ENCODE measurements at places on chromosomes 1 and 21.

DNA sequence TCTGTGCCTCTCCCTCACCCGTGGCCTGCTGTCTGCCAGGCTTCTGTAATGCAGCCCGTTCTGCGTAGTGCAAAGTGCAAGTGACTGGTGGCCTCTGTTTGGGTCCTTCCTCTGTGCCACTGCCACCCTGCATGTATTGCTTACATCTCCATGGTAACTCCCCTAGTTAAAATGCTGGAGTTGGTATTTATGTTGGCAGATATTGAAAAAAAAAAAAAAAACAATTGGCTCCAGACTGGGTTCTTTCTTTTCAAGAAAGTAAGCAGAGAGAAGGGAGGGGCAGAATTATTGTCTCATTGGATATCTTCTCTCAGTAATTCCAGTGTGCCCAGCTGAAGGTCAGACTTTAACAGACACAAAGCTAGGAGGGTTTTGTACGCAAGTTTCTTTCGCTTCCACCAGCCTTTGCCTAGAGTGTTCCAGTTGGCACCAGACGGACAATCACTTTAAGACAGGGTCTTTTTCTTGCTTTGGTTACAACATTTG lies 242.3 kb downstream of the PBX1 start:
- DNase-seq = no peak

- no peak for DNase-seq
Measured at GRCh38 chr1:66767626-66768025, 15.4 kb downstream of the DYNLT5 start.

DNA sequence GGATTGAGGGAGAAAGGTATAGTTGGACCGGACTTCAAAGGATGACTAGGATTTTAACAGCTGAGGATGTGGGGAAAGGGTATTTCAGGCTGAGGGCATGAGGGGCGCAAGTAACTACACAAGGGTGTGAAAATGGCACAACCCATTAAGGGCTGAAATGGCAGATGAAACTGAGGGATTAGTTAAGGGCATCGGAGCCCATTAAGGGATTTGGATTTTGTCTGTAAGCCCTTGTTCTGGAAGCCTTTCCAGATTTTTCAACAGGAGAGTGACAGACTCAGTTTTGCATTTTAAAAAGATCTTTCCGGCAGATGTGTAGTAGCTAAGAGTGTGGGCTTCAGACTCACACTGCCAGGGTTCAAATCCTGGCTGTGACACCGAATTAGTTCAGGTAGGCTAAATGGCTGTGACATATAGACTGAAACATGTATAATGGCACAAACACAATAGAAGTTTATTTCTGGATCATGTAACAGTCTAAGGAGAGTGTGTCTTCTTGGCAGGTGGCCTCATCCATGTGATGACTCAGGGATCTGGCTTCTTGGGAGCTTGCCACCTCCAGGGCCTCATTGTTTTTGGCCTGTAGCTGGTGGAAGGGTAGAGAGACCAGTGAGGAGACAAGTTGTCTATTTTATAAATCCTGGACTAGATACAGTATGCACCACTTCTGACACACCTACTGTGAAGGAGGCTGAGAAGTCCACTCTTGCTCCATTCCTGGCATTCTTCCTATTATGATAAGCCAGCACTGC lies 49.6 kb downstream of the UBE2T start:
- no peak for DNase-seq

GRCh38 chr1:245148069-245148468 lies 6.7 kb upstream of the KIF26B start:
- DNase-seq = no peak

DNA sequence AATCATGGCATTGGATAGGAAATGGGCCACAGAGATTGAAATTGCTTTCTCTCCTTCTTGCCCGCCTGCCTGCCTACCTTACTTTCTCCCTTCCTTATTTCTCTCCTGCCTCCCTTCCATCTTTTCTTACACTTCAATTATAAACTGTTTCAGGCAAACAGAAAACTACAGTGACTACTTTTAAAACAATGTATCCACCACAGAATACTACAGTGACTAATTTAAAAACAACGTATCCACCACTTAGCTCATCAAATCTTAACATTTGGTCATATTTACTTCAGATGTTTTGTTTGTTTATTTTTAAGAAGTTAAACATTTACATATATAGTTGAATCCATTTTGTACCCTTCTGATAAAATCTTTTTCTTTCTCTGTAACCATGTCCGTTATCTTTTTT lies 54.4 kb downstream of the SNRPE start:
- DNase-seq = no peak

GRCh38 chr1:205285381-205286101 lies 36.0 kb downstream of the NUAK2 start:
- no peak for DNase-seq

- no peak for DNase-seq
Measured at GRCh38 chr1:78570539-78570938, 49.7 kb upstream of the IFI44L start.

- DNase-seq = no peak
Measured at GRCh38 chr1:78649628-78650027, at the start of gene IFI44. Gene IFI44 (plus strand): TSS chr1:78649831. CDS start chr1:78650196, 365 bp downstream.

DNA sequence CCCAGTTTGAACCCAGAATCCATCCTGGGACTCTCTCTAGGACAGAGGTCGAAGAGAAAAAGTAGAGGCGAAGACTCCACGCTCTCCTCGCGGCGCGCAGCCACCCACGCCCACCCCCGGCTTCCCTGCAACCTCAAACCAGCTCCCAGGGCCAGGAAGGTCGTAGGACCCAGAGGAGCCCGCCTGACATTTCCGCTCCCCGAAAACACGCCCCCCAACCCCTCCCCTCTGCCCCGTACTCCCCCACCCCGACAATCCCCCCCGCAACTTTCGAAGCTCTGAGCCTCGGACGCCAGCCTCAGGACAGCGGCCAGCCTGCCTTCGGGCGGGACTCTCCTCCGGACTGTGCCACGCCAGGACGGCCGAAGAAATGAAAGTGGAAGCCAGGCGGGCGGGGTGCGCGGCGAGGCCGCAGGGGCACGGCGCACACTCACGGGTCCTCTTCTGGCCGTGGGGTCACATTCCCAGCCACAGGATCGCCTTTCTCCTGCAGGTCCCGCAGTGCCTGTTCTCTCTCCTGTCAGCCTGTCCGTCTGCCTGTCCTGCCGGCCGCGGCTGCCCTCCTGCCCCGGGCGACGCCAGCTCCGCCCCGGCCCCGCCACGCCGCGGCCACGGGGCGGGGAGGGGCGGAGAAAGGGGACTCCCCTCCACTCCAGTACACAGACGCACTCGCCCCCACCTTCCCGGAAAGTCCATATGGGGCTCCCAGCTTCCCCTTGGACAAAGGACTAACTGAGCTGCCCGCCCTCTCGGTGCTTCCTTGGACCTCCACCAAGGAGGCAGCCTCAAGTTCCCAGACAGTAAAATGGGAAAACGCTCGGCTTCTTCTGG lies at the start of gene MOB3C:
Gene MOB3C, minus strand, starts transcription at position 535 of the 831 bp plus-strand sequence. CDS start 3,490 bp downstream, outside the sequence.
- DNase-seq = peak; percentile 67

GRCh38 chr1:27832762-27833161 lies 2.2 kb downstream of the PPP1R8 start:
- DNase-seq = no peak

DNA sequence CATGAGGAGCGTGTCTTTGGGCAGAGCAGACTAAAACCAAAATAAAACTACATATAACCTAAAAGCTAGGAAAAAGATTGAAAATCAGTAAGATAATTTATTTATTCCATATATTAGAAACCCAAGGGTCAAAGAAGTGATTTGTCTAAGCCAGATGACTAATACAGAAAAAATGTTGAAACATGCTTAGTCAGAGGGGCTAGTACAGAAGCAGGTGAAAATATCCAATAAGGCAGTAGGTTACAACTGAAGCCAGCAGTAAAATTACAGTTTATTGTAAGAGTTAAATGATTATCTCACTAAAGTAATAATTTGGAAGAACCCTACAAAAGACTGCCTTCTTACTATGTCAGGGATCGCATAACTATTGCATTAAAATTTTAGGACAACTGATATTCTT lies 1190.9 kb upstream of the PRMT6 start:
- DNase-seq = no peak

GRCh38 chr1:47684964-47685762 lies 247.3 kb downstream of the FOXD2 start:
- no peak for DNase-seq

GRCh38 chr1:27552911-27553420 lies 51.0 kb downstream of the AHDC1 start:
- DNase-seq = no peak

DNA sequence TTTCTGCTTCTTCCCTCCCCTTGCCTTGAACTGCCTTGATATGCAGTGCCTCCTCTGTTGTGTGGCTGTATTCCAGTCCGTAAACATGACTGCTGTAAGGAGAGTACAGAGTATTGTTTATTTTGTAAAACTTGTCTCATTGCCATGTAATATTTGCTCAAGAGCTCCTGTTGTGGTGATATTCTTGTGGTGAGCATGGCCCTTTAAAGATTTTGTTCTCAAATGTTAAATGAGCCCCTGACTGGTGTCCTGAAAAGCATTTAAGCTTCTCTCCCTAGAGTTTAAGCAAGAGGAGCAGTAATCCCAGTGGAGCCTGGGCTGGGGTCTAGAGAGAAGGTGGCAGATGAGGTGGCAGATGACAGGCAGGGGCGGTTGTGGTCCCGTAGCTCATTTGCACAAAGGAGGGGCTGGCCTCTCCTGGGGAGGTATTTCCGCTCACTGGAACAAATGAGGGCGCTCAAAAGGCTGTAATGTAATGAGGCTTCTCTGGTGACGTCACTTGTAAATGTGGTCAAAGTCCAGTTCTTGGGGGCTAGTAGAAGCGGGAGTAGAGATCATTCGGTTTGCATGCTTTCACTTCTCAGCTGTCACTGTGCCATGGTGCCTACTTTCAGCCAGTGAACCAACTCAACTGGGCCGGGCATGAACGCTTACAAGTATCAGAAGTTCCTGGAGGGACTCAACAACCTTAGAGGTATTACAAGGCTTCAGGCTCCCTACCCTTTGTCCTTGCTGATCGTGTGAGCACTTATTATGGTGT lies 46.0 kb upstream of the MACF1 start:
- peak; percentile 34 for DNase-seq
